ENCODE measurements at places on chromosomes 1 and 21.

DNA sequence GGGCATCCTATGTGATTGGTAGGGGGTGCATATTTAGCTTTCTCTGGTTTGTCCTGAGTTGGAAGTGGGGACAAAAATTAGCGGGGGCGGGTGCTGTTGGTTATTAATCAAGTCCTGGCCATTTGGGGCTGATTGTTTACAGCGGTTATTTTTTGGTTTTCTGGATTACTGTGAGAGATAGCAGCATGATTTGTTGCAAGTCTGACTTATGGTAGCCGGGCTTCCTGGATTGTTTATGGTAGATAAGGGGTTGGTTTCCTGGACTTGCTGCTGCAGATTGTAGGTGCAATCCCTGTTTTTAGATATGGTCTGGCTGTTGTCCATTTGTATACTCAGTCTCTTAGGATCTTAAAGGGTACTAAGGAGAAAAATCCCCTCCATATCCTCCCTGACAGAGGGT lies 12.1 kb upstream of the PROK1 start:
- no peak for DNase-seq

DNA sequence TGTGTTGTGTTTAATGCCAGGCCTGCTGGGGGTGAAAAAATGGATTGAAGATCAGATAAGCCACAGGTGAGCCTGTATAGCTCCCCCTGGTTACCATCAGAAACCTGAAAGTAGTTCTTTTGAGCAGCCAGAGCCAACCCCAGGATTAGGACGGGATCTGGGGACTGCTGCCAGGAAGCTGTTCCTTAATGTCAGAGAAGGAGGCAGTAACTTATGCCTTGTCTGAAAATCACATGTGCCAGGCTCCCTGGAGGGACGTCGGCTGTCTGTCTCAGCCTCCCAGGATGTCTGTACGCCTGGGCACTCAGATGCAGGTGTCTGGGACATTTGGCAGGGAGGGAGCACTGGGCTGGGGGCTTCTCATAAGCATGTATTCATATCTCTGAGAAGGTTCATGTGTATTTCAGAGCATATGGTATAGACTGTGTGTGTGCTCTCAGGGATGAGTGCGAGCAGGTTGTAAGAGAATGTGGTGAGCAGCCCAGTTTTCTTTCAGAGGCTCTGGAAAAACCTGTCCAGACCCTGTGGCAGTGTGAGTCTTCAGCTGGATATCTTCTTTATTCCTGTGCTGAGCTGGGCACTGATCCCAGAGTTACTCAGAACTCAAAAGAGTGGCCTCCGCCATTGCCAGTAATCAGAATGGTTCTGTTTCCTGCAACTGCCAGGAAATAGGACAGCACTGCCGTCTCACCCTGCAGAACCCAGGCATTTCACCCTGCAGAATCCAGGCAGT lies 2.8 kb downstream of the FAM43B start:
- DNase-seq = no peak

DNA sequence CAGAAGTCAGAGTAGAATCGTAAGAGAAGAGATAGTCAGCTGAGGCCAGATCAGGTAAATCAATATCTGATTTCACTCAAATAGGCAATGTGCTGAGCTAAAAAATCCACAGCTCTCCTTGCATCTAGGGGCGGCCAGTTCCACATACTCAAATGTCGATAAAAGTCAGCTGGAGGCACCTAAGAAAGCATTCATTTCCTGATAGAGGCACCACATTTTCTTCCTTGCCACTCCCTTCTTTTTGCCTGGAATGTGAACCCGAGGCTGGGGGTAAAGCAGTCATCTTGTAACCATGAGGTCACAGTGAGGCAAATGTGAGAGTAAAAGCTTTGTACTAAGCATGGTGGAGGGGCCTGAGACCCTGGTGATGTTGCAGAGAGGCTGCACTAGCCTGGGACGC lies 24.2 kb upstream of the CTPS1 start:
- DNase-seq = no peak

- no peak for DNase-seq
These were observed 13.5 kb downstream of the BCAR3 start for GRCh38 chr1:93668121-93668520.

DNA sequence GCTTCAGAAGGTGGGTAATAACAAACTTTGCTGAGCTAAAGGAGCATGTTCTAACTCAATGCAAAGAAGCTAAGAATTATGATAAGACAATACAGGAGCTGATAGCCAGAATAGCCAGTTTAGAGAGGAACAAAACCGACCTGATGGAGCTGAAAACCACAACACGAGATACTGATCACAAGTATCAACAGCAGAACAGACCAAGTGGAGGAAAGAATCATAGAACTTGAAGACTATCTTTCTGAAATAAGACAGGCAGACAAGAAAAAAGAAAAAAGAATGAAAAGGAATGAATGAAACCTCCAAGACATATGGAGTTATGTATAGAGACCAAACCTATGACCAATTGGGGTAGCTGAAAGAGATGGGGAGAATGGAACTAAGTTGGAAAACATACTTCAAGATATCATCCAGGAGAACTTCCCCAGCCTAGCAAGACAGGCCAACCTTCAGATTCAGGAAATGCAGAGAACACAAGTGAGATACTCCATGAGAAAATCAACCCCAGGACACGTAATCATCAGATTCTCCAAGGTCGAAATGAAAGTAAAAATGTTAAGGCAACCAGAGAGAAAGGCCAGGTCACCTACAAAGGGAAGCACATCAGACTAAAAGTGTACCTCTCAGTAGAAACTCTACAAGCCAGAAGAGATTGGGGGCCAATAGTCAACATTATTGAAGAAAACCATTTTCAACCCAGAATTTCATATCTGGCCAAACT lies 20.5 kb downstream of the CD84 start:
- DNase-seq = no peak

- peak; percentile 61 for DNase-seq
These were observed at the start of gene HES5 for GRCh38 chr1:2529784-2530512. Gene HES5, minus strand, starts transcription at chr1:2530263. Its CDS starts 99 bp downstream, at chr1:2530164.
